ENCODE measurements at places on chromosomes 1 and 21. TPM values are rescaled to one million over a fixed set of nuclear protein-coding genes. Genes with fewer than 3 reads are reported as not detected.

The PGLYRP4 gene
- not detected for total RNA-seq

The RGS8 gene
- not detected for total RNA-seq

The REN gene
- not detected for total RNA-seq

The FAM72B gene
- total RNA-seq: not detected

The CFHR3 gene
- total RNA-seq: 0.49 TPM

The FCGR1A gene
- total RNA-seq: not detected

The SPRR2G gene
- not detected for total RNA-seq

The CAMSAP2 gene
- total RNA-seq: 39.3 TPM

The GJA9 gene
- not detected for total RNA-seq

The AMPD1 gene
- total RNA-seq: 65.4 TPM

The GNG5 gene
- 122 TPM for total RNA-seq

The C1orf87 gene
- not detected for total RNA-seq

The STXBP3 gene
- 39.4 TPM for total RNA-seq

The FLG2 gene
- not detected for total RNA-seq

The SFPQ gene
- total RNA-seq: 70.1 TPM

The PPFIA4 gene
- 8.4 TPM for total RNA-seq

The LHX8 gene
- total RNA-seq: not detected

The OR2T1 gene
- total RNA-seq: not detected

The PROK1 gene
- total RNA-seq: 2.8 TPM

The AMY1A gene
- not detected for total RNA-seq

The SFN gene
- total RNA-seq: 0.36 TPM

The ICOSLG gene
- 1.6 TPM for total RNA-seq

The AK5 gene
- not detected for total RNA-seq

The ZDHHC18 gene
- total RNA-seq: 13.4 TPM

The FOXD2 gene
- not detected for total RNA-seq

The NTMT2 gene
- not detected for total RNA-seq

All from gastrocnemius medialis (tissue), 4 donors.